ENCODE measurements at places on chromosomes 2 and 18.

- no peak for DNase-seq
Observed at GRCh38 chr18:75003039-75003438, 205.9 kb downstream of the PTGR3 start.

DNA sequence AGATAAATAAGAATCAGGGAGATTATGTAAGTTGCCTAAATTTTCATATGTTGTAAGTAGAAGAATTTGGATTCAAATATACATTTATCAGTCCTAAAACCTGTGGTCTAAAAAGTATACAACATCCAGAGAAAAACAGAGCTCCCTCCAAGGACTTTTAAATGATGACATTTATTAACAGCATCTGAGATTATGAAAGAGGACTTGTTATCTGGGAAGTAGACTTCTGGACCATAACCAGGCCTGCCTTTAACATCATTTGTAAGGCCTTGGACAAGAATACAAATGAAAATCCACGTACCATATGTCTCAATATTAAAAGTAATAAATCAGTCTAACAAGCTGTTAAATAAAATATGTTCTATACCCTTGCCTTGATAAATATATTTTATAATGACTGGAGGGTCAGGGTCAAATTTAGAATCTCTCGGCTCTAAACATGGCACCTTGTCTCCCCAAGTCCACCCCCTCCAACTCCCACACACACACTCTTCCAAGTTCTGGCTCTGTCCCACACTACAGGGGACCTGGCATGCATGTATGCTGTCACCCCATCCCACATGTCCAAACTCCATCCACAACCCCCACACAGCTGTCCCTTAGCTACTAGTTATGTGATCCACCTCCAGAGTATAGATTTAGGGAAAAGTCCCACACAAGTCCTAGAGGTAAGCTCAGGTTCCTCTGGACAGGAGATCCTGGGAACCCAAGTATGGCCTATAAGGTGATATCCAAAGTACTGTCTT is 382.6 kb downstream of the CDH2 start:
- DNase-seq: no peak

- no peak for DNase-seq
Observed at GRCh38 chr2:200592406-200593075, 6.7 kb downstream of the AOX1 start.

GRCh38 chr2:149224543-149224942 is 105.8 kb upstream of the LYPD6 start:
- DNase-seq: no peak

- no peak for DNase-seq
Observed at GRCh38 chr2:45370369-45370768, 240.7 kb downstream of the SRBD1 start.

- no peak for DNase-seq
Observed at GRCh38 chr2:179263446-179264367, 925 bp downstream of the SESTD1 start.

- DNase-seq: no peak
Observed at GRCh38 chr18:35623255-35623654, 41.7 kb downstream of the GALNT1 start.

DNA sequence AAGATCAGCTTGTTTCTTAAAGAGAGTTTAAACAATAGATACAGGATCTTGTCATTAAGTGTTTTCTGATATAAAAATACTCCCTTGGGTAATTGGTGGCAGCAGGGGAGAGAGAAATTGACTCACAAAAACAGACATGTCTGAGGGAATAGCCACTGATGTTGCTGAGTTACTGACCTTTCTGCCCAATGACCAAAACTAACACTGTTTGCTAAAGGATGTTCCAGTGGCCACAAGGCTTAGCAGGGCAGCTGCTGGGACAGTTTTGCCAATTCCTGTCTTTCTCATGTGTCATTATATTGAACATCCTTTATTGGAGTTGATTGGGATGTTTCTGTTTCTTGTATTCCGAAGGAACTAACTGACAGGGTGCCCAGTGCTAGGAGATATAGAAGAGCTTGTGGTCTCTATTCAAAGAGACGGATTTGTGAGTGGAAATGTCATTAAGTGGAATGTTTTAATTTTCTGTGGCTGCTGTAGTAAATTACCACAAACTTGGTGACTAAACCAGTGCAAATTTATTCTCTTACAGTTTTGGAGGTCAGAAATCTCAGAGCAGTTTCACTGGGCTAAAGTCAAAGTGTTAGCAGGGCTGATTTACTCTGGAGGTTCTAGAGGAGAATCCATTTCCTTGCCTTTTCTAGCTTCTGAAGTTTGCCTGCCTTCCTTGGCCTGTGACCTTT is 124.8 kb upstream of the RMDN2 start:
- DNase-seq: no peak

DNA sequence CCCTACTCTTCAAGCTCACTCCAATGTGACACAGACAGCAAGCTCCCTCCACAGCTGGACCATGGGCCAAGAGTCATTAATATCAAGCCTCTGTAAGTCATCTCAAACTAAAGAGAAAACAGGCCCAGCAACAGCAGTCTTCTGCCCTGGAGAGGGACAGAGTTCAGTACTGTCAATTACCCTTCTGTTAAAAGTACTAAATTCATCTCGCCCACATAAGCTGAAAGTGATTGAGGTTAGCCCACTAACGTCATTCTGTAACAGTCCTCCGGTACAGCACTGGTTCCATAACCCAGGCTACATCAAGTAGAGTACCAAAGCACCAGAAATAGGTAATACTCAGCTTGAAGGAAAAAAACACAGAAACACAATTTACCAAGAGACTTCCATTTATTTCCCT is 25.9 kb downstream of the THADA start:
- no peak for DNase-seq

DNA sequence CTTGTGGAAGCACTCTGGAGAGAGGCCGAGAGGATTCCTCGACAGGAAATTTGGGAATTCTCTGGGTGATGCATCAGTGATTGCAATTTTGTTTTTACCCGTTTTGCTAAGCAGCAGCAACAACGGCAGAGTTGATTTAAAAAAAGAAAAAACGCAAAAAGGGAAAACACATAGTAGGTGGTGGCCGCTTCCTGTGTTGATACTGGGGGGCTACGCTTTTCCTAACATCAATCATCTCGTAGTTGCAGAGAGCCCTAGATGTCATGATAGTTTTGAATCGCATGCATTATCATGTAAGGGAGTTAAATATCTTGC is 271 bp upstream of the RBM43 start:
- DNase-seq: no peak

GRCh38 chr2:55478610-55479304 is 40.8 kb upstream of the CFAP36 start:
- DNase-seq: no peak

- no peak for DNase-seq
Observed at GRCh38 chr2:115874427-115874826, 1432.0 kb downstream of the DPP10 start.

- DNase-seq: no peak
Observed at GRCh38 chr2:26757873-26758789, 6.0 kb upstream of the SLC35F6 start.

- no peak for DNase-seq
Observed at GRCh38 chr18:22465859-22466457, 48.2 kb upstream of the CTAGE1 start.

DNA sequence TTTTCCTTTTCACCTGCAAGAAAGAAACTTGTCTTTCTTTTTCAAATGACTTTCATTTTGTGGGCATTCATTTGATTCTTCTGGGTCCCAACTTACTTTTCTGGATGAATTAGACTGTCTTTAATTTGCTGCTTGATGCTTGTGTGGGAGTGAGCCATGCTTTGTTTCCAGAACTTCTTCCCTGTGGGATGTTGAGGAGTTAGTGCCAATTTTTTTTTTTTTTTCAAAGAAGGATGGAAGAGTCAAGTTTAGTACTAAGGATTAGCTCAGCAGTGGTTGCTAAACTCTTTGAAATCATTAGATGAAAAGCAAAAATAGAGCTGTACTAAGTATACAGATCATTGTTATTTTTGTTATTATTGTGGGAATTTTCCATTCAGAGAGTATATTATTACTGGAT is 17.2 kb upstream of the KCTD1 start:
- no peak for DNase-seq

- DNase-seq: no peak
Observed at GRCh38 chr2:200226451-200227426, 79.8 kb upstream of the SPATS2L start.

GRCh38 chr2:105794926-105795574 is 50.3 kb downstream of the NCK2 start:
- DNase-seq: no peak

DNA sequence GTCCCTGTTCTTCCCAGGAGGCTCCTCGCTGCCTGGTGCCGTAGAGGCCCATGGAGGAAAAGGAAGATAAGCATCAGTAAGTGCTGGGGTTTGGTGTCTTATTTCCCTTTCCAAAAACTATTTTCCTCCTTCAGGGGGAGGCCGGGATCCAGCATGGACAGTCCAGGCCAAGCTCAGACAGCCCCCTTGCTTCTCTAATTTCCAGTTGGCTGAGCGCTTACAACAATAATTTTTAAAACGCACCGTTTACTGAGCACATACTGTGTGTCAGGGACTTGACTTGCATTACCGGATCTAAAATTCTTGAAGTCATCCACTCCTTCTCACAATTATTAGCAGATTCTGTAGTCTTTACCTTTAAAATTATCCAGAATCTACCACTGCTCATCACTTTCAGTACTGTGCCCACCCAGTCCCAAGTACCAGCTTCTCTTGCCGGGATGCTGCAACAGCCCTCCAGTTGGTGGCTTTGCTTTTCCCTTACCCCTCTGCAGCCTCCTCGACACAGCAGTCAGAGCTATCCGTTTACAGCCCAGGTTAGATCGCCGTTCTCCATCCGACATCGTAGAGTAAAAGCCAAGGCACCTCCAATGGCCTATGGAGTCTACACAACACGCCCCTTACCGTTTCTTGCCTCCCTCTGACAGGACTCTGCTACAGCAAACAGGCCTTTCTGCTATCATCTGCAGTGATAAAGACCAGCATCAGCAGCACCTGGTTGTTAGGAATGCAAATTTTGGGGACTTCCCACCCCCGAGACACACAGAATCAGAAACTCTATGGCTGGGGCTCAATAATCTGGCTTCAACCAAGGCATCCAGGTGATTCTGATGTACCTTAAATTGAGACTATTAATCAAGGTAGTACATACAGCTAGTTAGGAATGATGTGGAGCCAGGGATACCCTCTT is 75.2 kb upstream of the TSPYL6 start:
- DNase-seq: peak; percentile 5

GRCh38 chr2:234823877-234824376 is 127.9 kb upstream of the SH3BP4 start:
- no peak for DNase-seq

DNA sequence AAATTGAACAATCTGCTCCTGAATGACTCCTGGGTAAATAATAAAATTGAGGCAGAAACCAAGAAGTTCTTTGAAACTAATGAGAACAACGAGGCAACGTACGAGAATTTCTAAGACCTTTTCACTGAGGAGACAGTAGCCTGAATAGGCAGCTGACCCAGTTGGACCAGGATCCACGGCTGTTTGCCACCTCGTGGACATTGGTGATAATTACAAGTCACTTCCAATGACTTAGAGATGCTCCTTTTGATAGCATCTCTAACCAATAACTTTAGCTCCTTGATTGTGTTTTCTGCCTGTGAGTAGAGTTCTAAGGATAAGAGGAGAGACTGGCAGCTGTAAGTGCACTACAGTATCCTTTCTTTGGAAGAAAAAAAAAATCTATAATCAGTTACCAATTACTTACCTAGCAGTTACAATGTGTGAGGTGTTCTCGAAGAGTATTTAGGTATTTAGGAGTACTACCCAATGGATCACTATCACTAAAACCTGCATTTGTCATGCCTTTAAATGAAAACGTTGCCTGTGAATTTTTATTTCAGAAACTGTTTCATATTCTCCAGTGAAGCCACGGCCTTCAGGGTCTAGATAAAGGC is 31.3 kb upstream of the CNTNAP5 start:
- DNase-seq: peak; percentile 28

- DNase-seq: no peak
Observed at GRCh38 chr2:201513271-201513670, 61.7 kb downstream of the STRADB start.

DNA sequence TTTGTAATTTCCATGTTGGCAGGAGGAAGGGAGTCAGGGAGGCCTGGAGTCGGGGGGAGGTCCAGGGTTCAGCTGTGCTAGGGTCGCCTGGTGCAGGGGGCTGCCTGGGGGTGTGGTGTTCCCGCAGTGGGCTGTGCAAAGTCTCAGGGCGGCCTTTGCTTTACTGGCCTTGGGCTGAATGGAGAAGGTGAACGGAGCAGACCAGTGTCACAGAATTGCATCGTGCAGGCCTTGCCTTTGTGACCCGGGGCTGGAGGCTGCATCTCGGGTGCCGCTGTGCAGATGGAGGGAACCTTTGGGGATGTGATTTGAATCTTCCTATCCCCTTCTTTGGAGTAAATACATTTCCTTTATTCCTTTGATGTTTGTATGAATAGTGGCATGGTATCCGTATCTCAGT is 8.8 kb downstream of the SNTG2 start:
- no peak for DNase-seq

DNA sequence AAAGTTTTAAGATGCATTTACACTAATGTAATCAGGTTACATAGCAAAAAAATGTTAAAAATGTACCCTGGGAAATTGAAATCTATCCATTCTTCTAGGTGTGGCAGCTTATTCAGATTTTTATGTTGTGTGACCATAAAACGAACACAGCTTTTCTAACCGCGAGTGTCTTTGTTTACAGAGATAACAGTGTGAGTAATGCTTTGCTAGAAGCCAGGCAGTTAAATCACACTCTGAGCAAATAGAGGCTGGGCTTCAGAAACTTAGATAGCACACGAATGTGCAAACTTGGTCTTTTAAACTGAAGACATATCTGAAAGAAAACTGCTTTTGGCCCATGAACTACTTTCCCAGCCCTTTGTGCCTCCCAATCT is 116.1 kb downstream of the SPTBN1 start:
- no peak for DNase-seq

DNA sequence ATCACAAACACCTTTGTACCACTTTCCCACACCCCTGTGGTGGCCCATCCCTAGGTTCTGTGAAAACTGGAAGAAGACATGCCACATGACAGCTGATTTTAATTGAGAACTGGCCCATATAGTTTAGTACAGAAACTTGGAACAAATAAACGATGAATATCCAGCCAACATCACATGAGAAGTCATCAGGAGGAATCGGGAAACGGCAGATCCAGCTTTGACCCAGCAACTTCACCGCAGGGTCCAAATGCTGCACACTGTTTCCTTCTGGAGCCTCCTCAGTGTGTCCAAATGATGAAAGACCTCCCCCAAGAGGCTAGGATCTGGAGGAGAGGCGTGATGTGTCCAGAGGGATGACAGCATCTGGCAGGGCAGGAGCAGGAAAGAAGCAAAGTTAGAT is 75.5 kb downstream of the COPS8 start:
- no peak for DNase-seq

DNA sequence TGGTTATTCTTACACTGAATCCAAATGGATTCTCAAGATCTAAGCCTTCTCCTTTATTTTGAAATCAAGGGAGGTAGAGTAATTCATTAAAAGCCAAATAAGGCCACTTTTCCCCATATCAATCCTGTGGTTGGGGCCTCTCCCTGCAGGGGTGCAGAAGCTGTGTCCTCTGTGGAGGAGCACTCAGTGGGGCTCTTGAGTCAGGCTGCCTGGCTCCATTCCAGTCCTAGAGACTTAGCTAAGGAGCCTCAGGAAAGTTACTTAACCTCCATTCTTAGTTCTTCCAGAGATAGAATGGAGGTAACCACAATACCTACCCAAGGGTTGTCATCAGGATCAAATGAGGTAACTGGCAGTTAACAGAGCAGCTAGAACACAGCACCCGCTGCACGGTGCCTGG is 564.3 kb downstream of the CMPK2 start:
- no peak for DNase-seq

Data from globus pallidus (tissue), 1 donor.